ENCODE measurements at places on chromosomes 7 and 10. TPM values are rescaled to one million over a fixed set of nuclear protein-coding genes. Genes with fewer than 3 reads are reported as not detected.

Gene WDR91
- 6.4 TPM for total RNA-seq

Gene ATRNL1
- total RNA-seq = 13.0 TPM

Gene ACSM6
- total RNA-seq = not detected

Gene ARHGEF35
- 0.13 TPM for total RNA-seq

Gene NAT16
- total RNA-seq = not detected

Gene AKR1B15
- 0.06 TPM for total RNA-seq

Gene COL13A1
- 2.6 TPM for total RNA-seq

Gene DNAJC1
- total RNA-seq = 35.8 TPM

- DNase-seq = no peak
Observed at GRCh38 chr10:87861566-87861952, 1.8 kb downstream of the KLLN start.

DNA sequence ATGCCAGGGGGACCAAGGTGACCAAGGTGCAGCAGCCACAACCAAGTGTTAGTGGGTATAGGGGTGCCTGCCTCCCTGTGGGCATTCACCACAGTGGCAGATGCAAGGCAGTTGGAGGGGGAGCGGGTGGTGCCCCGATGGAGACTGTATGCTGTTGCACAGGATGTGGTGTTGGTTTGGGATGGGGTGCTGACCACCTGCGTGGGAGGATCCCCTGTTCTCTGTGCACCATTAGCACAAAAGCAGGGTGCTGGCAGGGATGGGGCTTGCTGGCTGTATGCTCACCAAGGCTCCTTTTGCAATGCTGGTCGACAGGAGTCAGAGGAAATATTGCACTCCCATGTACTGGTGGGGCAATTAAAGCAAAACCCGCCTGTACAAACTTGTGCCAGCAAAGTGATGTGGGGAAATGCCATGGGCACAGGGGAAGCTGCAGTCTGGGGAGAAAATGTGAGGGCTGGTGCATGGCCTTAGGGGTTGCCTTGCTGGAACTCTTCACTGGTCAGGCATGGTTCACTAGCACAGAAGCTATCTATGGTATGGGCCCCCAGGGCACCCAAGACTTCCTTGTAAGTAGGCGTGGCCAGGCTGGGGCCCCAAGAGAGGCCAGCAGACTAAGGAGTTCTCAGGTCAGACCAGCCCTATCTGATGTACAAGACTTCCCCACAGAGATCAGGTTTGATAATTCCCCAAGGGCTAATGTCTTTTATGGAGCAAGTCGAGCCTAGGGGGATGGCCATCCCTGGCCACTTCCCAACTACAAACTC, 51.9 kb upstream of the GNAT3 start:
- DNase-seq = no peak

DNA sequence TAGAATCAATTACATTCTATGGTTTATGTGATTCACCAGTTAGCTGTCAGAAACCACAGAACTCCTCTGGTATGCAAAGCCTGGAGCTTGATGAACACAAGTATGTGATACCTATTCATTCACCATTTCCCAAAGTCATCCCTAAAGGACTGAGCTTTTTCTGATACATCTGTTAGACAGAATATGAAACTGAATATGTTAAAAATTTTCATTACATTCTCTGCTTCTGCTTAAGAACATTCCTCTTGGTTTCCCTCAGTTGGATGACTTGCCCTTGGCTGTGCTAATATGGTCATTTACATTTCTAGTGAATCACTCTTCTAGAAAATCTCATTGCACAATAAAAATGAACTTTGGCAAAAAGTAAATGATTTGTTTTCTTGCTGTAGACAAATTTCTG, 10.8 kb upstream of the PON1 start:
- peak; percentile 89 for DNase-seq

DNA sequence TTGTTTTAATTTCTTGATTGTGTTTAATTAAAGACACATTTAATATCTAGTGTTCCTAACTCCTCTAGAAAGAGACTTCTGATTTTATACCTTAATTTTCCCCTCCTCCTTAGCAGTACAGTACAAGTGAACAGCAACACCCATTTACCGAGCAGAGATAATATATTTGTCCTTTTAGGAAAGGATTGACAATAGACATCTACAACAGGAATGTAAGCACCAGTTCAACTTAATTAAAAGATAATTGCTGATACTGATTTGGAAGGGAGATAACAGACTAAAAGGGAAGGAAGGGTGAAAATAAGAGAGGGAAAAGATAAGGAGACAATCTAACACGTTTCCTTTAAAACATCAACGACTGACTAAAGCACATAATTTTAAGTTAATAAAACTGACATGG, 119.3 kb downstream of the SRPK2 start:
- no peak for DNase-seq

DNA sequence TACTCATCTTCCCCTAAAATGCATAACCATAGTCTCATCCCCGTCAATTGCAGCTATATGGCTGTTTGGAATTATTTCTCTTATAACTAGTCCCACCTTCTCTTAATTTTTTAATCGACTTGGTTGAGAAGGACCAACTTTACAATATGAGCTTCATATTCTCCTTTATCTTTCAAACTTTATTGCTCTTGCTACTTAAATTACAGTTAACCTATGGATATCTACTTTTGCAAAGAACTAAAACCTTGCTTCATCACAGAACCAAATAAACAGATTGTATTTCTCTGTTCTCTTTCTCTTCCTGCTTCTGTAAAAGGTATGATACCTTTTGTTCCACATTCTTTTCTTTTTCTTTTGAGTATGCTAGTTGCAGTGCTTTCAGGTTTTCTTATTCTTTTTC, 6.1 kb downstream of the CREM start:
- DNase-seq = no peak

DNA sequence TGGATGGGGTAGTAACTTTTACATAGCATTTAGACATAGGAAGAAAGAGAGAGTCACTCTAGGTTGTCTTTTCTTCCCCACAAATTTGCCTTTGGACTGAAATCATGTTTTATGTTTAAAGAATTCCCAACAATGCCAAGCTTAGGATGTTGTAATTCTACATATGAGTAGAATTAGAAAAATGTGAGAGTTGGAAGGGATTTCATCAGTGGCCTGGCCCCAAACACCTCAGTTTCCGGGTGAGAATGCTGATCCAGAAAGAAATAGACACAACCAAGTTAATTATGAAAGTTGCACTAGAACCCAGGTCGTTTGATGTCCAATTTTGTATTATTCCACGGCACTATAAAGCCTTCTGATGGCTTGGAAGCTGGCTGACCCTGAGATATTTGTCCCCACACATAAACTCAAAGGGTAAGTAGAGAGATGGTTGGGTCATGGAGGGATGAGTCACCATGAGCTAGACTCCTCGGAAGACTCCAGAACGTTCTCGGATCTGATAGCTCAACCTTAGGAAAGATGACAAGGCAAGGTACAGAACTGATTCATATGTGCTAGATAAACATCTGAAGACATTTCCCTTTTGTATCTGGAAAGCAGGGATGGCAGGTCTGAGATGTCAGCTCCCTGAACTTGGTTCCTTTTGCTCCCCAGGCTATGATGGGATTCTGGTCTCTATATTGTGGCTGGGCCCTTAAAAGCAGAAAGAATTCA, 48.8 kb upstream of the SLC35B4 start:
- DNase-seq = peak; percentile 65

GRCh38 chr10:13099144-13099665, 758 bp upstream of the OPTN start:
- peak; percentile 73 for DNase-seq

- DNase-seq = no peak
Observed at GRCh38 chr7:21059069-21059468, 272.4 kb upstream of the SP8 start.

- peak; percentile 85 for DNase-seq
Observed at GRCh38 chr10:97334370-97335175, at the start of gene FRAT2. Gene FRAT2 (minus strand): TSS chr10:97334729. CDS start chr10:97334572, 157 bp downstream.

DNA sequence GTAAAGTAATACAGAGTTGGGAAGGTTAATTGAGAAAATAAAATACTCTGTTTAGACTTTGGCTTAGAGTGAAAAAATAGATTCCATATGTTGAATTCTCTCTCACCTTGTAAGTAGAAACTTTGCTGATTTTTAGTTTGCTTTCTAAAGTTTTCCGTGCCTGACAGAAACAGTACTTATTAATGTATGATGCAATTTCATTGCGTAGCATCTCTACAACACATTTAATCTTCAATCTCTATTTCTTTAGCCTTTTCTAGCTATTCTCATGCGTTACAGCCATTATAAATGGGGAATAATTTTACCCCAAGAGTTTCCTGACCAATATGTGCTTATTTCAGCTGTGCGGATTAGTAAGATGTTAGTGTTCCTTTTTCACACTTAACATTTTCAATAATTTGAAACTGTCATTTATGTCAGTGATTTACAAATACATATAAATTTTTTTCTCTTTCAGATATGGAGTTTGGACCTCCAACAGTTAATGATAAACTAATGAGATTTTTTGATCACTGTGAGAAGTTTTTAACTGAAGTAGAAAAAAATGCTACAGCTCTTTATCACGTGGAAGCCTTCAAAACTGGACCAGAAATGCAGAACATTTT, 3.3 kb downstream of the MINPP1 start:
- DNase-seq = no peak

DNA sequence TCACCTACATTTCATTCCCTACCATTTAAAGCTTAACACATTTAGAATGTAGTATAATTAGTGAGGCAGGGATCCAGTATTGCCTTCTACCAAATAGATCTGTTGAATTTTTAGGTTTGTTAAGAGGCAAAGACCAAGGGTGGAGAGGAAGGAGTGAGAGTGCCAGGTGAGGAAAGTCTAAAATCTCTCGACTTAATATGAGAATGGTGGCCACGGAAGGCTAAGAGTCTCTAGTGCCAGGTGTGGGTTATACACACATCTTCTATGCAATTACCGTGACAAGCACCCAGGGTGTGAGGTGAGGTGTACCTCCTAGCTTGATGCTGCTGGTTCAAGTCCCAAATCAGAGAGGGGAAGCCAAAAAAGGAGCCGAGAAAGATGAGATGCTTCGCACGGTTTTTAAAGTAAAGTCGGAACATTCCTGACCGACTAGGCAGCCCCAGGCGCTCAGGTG, 439 bp downstream of the IQUB start:
- no peak for DNase-seq

- DNase-seq = no peak
Observed at GRCh38 chr7:69276011-69276729, 322.1 kb upstream of the AUTS2 start.

- DNase-seq = no peak
Observed at GRCh38 chr7:19376538-19376937, 231.3 kb upstream of the FERD3L start.

DNA sequence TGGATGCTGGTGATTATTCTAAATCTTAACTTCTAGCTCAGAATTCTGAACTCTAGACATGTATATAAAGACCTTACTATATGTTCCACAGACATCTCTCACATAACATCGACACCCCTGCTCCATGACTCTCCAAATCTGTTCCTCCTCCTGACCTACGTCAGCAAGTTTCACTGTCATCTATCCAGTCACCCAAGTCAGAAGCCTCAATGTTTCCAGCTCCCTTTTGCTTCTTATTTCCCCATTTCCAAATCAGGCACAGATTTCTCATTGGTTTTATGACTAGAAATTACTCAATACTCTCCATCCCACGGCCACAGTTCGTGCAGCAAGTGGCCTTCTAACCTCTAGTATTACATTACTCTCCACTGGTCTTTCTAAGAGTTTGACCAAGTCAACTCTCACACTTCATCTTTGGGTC, 28.5 kb downstream of the EPC1 start:
- DNase-seq = peak; percentile 42

DNA sequence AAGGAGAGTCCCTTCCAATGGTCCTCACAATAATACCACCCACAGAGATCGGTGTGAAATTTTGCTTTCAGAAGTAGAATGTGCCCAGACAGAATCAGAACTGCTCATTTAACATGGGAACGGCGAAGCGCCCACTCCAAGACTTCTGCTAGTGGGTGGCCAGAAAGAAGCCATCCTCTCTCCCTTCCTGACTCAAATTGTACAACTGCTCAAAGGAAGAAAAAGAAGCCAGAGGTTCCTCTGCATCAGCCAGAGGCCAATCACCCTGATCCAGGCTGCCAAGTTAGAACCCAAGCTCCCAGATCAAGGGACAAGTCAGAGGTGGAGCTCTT, 23.3 kb downstream of the NUDCD3 start:
- no peak for DNase-seq

- no peak for DNase-seq
Observed at GRCh38 chr10:69676301-69676700, 46.3 kb downstream of the FAM241B start.

DNA sequence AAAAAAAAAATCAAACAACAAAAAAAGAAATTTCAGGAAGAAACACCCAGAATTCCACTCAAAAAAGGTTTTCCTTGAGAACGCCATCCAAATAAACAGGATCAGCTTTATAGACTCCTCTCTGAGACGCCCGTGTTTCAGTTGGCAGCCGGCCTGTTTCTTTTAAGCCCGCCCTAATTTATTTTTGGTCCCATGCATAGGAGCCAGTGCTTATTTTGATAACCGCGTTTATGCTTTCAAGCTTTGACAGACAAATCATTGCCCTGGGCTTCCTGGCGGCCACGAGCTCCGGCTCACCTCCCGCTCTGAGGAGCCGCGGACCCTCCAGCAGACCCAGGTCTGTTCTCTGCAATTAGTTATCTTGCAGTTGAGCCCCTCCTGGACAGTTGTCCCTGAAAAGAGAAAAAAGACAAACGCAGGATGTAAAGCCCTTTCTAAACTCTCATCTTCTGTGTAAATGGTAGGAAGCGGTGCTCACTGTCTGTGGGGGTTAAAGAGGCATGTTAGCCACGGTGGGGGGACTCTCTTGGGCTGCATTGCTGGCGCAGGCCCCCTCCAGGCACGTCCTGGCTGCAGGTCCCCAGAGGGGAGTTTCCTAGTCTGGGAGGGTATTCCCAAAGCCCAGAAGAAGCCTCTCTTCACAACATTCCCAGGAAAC, 22.2 kb upstream of the UNCX start:
- no peak for DNase-seq

- peak; percentile 41 for DNase-seq
Observed at GRCh38 chr10:118522791-118523498, 72.5 kb downstream of the PRLHR start.

DNA sequence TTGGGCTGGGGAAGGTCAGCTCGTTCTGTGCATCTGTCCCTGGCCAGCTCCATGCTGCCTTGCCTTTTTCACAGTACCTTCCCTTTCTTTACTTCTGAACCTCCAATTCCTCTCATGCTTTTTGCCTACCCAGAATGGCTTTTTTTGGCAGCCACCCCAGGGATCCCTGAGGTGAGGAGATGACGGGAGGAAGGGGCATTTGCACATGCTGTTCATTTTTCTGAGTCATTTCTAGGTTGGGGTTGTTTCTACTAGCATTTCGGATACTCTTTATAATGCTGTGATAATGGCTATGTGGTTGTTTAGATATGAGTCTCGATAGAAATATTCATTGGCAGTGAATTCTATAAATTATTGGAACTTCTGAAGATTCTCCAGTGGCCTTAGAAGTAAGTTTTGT, 415.1 kb upstream of the FZD8 start:
- no peak for DNase-seq

- no peak for DNase-seq
Observed at GRCh38 chr10:6017781-6018354, 40.5 kb upstream of the IL15RA start.

Data from LHCN-M2 (cell line).